Activated B cell treated with CpG ODN at 0.5 μM for 24 hours (primary cell): ENCODE measurements at places on chromosomes 2 and 18. TPM values are rescaled to one million over a fixed set of nuclear protein-coding genes. Genes with fewer than 3 reads are reported as not detected.

The GCKR gene
- not detected in 2 replicates for total RNA-seq

The MATN3 gene
- total RNA-seq = not detected in 2 replicates

The CCDC195 gene
- not detected in 2 replicates for total RNA-seq

- no peak for DNase-seq
- H3K27me3 ChIP-seq = peaks cover 55% of the 10 kb centered on the region
- no peaks in the 10 kb centered on the region for H3K36me3 ChIP-seq
- H3K27ac ChIP-seq = no peak overlapping the region
These were observed 39.8 kb upstream of the AAK1 start for GRCh38 chr2:69683170-69683971.

GRCh38 chr18:24231773-24232735 lies 93.2 kb downstream of the CABYR start:
- no peaks in the 10 kb centered on the region for H3K4me1 ChIP-seq
- no peak overlapping the region for H3K4me3 ChIP-seq
- no peak for DNase-seq
- H3K27me3 ChIP-seq = peaks cover 3% of the 10 kb centered on the region

- no peak overlapping the region for H3K27ac ChIP-seq
- DNase-seq = no peak
- H3K4me3 ChIP-seq = no peak overlapping the region
- H3K4me1 ChIP-seq = peaks cover 5% of the 10 kb centered on the region
- H3K36me3 ChIP-seq = no peaks in the 10 kb centered on the region
- no peaks in the 10 kb centered on the region for H3K27me3 ChIP-seq
These were observed 125.5 kb downstream of the KLHL29 start for GRCh38 chr2:23510471-23510870.

- H3K27ac ChIP-seq = no peak overlapping the region
- H3K27me3 ChIP-seq = no peaks in the 10 kb centered on the region
- H3K36me3 ChIP-seq = no peaks in the 10 kb centered on the region
- DNase-seq = no peak
- H3K4me1 ChIP-seq = no peaks in the 10 kb centered on the region
These were observed 198.3 kb upstream of the SLC35G4 start for GRCh38 chr18:11411048-11411447.

GRCh38 chr2:58427572-58428095 lies 186.5 kb upstream of the FANCL start:
- no peaks in the 10 kb centered on the region for H3K36me3 ChIP-seq
- peak overlapping the region; percentile 70 for H3K4me3 ChIP-seq
- H3K27me3 ChIP-seq = peaks cover 36% of the 10 kb centered on the region

- no peak overlapping the region for H3K27ac ChIP-seq
- no peak for DNase-seq
- H3K27me3 ChIP-seq = peaks cover 24% of the 10 kb centered on the region
These were observed 30.8 kb downstream of the DDX18 start for GRCh38 chr2:117845304-117845703.

- DNase-seq = no peak
- no peak overlapping the region for H3K27ac ChIP-seq
- no peak overlapping the region for H3K4me3 ChIP-seq
- H3K36me3 ChIP-seq = no peaks in the 10 kb centered on the region
- H3K27me3 ChIP-seq = peaks cover 35% of the 10 kb centered on the region
These were observed 23.5 kb downstream of the WNT10A start for GRCh38 chr2:218904176-218904575.
